NCI-H345 (cell line): ENCODE measurements at places on chromosomes 1 and 21.

- DNase-seq = peak; percentile 58
Observed at GRCh38 chr1:3652548-3653285, 401 bp downstream of the TP73 start.

DNA sequence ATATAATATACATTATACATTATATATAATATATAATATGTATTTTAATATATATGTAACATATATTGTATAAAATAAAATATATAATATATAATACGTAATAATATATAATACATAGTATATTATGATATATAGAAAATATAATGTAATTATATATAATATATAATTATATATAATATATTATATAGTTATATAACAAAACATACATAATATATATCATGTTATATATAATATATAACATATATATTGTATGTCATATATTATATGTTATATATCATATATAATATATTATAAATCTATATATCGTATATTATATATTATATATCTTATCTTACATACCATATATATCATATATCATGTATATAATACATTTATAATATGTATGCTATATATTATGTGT is 248.2 kb upstream of the TPTE start:
- DNase-seq = no peak

- no peak for DNase-seq
Observed at GRCh38 chr1:28981210-28981609, 66.8 kb downstream of the EPB41 start.

GRCh38 chr1:81578867-81579266 is 221.9 kb upstream of the ADGRL2 start:
- DNase-seq = no peak

DNA sequence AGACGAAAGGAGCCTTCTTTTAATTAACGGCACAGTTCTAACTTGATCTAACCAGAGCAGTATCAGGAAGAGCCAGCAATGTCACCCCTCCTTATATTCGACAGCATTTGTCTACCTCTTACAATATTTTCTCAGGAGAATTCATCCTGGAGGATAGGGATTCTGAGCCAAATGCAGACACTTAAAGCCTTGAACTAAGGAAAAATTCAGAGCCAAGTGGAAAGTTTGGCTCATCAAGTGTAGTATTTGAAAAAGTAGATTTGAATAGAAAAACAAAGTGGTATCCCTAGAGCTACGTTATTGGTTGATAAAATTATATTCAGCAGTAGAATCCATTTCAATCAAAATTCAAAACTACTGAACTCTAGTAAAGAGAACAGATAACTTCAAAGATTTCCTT is 732.0 kb upstream of the ADGRL2 start:
- DNase-seq = no peak
